GOT3 (cell line): ENCODE measurements at places on chromosomes 2 and 18.

- no peak for DNase-seq
Observed at GRCh38 chr2:237209885-237210284, 124.2 kb downstream of the COPS8 start.

- DNase-seq, result no peak
Observed at GRCh38 chr2:18792684-18793083, 203.3 kb upstream of the NT5C1B start.

GRCh38 chr2:101146535-101146934, 4.6 kb downstream of the TBC1D8 start:
- no peak for DNase-seq

DNA sequence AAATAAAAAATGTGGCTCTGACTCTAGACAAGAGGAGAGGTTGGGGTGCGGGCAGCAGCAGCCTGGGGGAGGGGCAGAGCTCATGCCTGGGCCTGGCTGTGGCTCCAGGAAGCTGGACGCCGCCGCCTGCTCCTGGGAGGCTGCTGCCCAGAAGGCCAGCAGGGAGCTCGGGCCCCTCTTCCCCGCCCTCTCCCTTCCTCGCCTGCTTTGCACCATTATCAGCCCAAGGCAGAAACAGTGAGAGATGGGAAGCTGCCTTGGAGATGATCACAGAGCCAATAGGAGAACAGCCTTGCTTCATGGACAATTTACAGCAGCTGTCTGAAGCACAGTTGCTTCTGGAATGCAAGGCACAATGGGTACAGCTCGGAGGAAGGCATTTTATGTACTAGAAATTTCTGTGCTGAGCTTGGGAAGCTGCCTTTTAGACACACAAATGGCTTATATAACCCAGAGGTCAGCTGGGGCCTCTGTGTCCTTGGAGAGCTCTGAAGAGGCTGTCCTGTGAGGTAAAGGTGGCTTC, 55.3 kb upstream of the AFF3 start:
- no peak for DNase-seq

DNA sequence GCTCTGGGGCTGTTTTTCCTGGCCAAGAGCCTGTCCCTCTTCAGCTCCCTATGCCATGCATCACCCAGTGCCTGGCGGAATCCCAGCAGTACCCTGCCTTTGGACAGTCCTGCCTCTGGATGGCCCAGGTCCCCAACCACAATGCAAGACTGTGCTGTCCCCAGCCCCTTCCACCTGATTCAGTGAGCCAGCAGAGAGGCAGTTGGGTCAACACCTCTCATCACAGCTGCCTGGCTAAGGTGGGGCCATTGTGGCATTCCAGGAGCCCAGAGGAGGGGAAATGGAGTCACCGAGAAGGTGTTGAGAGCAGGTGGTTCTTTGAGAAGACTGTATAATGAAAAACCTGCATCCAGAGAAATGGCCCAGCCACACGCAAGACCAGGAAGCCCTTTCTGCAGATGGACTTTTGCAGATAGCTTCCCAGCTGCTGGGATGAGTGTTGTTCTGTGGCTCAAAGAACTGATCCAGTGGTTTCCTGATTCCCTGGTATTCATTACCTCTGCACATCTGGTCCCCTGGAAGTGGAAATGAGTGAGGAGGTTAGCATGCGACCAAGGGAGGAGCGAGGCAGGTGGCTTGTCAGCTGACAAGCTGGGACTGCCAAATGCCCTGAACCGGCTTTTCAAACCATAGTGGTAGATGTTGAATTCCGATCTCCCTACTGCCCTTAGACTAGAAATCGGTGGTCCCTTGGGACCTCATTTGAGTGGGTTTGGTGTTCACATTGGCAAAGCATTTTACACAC, 1.7 kb upstream of the ASPRV1 start:
- DNase-seq, result no peak
